ENCODE measurements at places on chromosomes 5 and 9.

GRCh38 chr5:171619744-171620143 is 165.9 kb upstream of the SMIM23 start:
- no peak for DNase-seq

DNA sequence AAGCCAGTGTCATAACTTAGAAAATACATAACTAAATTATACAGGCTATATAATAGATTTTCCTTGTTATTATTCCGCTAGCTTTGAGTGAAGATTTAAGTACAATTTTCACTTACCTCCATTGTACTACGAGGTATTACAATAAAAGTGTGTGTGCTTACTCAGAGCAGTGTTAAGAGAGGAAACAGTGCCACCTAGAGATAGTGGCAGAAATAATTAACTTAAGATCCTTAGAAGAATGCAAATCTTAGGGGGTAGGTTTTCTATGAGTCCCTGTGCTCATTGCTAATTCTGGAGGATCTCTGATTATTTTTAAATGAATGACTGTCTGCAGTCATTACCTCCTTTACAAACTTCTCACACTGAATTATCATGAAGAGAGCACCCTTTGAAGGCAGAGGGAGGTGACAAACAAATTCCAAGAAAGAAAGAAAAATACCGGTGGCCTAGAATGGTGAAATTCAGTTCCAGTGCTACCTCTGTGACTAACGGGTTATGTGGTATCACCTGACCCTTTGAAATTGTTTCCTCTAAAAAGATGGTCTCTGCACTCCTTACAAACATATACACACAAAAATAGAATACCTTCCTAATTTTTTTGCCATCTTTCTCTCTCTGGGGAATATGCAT is 379.8 kb downstream of the TRIM36 start:
- DNase-seq = no peak

GRCh38 chr5:149940941-149941644 is 3.5 kb downstream of the PDE6A start:
- no peak for DNase-seq

- no peak for DNase-seq
Measured at GRCh38 chr9:94002316-94003140, 47.4 kb upstream of the BARX1 start.

DNA sequence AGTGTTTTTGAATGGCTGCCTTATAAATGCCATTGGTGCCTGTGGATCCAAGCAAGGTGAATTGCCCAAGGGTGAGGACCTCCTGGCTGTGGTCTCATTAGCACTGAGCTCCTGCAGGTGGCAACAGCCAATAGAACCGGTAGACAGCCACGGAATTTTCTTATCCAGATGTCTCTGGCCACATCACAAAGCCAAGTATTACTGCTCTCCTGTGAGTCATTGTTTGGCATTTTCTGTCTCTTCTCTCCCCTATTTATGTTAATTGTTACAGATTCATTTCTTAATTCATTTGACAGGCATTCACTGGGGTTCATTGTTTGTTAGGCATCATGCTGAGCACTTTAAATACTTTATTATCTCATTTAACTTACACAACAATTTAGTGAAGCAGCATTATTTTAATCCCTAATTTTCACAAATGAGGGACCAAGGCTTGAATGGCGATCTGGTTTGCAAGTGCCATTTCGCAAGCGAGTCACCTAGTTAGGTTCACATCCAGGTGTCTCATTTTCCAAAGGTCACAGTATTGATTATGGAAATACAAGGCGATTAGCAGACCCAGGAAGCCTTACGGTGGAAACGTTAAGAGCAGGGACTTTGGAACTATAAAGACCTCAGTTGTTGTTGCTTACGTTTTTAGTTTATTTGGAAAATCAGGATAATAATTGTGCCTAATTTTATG is 58.2 kb upstream of the DPYSL3 start:
- DNase-seq = no peak

DNA sequence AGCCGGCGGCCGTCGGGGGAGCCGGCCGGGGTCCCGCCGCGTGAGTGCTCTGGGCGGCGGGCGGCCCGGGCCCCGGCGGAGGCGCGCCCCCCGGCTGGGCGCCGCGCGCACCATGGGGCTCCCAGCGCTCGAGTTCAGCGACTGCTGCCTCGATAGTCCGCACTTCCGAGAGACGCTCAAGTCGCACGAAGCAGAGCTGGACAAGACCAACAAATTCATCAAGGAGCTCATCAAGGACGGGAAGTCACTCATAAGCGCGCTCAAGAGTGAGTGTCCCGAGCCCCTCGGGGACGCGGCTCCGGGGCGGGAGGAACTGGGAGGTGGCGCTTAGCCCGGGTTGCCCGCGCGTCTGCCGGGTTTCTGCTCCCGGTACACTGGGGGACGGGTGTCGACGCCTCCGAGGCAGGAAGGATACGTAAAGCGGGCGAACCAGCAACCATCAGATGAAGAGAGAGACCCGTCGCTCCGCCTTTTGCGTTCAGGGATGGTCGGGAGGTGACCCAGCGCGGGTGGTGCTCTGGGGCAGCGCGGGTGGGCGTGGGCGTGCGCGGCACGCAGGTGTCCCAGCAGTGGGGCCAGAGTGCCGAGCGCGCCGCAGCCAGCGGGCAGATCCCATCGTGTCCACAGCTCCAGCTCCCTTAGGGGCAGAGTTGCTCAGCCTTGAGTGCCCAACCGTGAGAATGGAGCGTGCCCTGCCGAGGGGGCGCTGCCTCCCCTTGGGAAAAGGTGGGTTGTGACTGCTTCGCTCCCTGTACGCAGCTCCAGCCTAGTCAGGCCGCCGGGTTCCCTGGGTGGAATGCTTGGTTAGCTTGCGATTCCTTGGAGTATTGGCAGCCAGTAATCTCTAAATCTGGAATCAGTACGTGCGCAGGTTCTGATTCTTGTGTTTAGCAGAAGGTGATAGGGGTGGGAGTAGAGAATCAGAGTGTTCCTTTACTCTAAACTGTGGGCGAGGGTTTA is 753 bp downstream of the ARHGAP26 start:
- no peak for DNase-seq

DNA sequence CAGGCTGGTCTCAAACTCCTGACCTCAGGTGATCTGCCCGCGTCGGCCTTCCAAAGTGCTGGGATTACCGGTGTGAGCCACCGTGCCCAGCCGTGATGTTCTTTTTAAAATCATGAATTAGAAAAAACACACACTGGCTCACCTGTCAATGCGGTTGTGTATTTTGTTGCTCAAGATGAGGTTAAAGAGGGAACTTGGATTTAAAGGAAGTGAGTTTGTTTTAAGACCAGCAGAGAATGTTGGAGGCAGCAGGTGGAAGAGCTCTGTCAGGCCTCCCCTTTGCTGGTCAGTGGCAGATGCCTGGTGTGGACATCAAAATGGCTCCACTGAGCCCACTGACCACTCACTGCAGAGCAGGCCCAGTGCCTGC is 38.9 kb downstream of the WNK2 start:
- DNase-seq = no peak

DNA sequence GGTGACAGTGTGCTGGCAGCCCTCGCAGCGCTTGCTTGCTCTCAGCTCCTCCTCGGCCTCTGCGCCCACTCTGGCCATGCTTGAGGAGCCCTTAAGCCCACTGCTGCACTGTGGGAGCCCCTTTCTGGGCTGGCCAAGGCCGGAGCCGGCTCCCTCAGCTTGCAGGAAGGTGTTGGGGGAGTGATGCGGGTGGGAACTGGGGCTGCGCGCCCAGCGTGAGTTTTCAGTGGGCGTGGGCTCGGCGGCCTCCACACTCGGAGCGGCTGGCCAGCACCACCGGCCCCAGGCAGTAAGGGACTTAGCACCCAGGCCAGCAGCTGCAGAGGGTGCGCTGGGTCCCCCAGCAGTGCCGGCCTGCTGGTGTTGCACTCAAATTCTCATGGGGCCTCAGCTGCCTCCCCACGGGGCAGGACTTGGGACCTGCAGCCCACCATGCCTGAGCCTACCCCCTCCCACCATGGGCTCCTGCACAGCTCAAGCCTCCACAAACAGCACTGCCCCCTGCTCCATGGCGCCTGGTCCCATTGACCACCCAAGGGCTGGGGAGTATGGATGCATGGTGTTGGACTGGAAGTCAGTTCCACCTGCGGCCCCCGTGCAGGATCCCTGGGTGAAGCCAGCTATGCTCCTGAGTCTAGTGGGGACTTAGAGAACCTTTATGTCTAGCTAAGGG is 223.1 kb upstream of the PTPRD start:
- no peak for DNase-seq

DNA sequence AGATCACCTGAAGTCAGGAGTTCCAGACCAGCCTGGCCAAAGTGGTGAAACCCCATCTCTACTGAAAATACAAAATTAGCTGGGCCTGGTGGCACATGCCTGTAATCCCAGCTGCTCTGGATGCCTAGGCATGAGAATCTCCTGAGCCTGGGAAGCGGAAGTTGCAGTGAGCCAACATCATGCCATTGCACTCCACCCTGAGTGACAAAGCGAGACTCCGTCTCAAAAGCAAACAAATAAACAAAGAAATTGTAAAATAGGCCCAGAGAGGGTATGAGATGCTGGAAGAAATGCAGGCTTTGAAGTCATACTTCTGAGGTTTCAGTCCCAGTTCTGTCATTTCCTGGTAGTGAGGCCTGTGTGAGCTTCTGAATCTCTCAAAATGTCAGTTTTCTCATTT is 5.3 kb upstream of the ARHGEF37 start:
- no peak for DNase-seq

GRCh38 chr5:180021900-180022299 is 49.7 kb downstream of the RNF130 start:
- no peak for DNase-seq

DNA sequence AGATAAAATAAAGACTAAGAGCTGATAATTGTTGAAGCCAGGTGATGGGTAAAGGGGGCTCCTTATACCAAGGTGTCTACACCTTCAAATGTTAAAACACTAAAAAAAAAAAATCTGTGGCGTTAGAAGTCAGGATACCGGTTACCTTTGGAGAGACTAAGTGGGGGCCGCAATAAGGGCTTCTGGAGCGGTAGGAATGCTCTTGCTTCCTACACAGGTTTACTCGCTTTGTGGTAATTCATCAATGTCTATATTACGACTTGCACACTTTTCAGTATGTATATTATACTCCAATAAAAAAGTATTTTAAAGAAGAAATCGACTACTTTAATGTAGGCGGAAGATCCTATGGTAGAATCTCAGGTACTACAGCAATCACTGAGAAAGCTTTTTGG is 12.5 kb downstream of the MRPS27 start:
- no peak for DNase-seq

DNA sequence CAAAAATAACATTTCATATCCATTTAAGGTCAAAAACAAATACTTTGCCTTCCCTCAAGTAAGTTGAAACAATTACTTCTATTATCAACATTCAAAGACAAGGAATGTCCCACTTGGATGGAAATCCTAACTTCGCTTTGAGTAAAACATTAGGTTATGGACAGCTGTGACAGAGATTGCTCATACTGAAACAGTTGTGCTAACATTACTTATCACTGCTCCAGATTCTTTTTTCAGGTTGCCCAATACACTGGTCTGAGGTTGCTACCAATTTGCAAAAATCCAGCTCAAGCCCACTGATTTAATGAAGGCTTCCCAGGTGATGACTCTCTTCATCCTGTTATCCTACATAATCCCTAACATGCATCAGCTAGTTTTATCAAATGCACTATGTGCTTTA is 98.3 kb downstream of the UBAP2 start:
- DNase-seq = no peak

DNA sequence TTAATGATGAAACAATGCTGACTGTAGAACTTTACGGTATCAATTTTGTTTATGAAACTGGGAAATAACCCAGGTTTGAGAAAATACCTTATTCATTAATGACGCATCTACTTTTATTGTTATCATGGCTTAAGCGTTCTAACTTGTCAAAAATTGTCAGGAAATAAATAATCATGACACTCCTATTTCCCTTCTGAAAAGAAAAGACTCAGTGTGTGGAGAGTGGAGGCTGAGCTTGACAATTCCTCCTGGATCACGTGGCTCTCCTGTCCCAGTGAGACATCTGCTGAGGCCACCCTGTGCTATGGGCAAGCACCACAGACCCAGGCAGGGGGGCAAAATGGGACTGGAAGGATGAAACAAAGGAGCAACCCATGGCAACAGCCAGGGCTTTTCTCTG is 466.4 kb downstream of the ZNF608 start:
- no peak for DNase-seq

GRCh38 chr9:13443346-13444244 is 164.1 kb upstream of the MPDZ start:
- DNase-seq = no peak

DNA sequence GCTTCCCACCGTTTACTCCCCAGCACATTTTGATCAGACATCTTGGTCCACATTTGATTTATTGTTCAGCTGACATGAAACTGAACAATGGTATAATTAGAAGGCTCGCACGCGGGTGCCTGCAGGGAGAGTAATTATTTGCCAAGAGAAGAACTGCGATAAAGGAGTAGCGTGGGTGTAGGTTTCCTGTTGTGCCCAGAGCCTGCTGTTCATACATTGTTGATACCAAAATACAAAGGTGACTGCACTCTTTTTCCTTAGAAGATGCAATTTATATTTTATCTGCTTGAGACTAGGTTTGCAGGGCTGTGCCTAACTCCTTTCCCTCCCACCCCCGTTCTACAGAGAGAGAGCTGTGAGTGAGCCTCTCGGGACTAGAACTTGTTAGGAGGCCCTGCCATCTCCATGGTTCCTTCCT is 241.8 kb upstream of the MSX2 start:
- DNase-seq = no peak

DNA sequence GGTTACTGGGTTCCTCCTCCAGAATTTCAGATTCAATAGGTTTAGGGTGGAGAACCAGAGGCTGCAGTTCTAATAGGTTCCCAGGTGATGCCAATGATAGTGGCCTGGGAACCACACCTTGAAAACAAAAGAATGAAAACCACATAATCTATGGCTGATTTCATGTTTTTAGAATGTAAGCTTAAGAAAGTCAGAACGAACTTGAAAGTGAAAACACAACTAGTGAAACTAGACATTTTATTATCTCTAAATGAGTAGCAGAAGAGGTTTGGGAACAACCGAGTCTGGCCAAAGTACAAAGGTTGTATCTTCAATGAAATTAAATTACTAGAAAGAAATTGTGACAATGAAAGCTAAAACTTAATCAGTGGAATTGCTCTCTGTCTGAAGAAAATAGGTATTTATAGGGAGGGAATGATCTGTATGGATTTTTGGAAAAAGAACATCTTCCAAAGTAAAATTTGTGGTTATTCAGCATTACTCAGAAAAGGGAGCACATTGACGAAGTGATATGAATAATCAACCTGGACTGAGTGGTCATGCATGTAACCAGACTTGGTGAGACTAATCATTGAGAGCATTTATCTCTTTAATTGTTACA is 24.9 kb upstream of the CEP120 start:
- no peak for DNase-seq

GRCh38 chr9:130095872-130096271 is 42.2 kb downstream of the GPR107 start:
- DNase-seq = no peak

Measured in stimulated activated CD8-positive, alpha-beta memory T cell treated with anti-CD3 and anti-CD28 coated beads, Interleukin-15, amount 100 ng/mL, for 24 hours (primary cell).